ENCODE measurements at places on chromosomes 12 and 14. TPM values are rescaled to one million over a fixed set of nuclear protein-coding genes. Genes with fewer than 3 reads are reported as not detected.

The OR4Q2 gene
- not detected for total RNA-seq

The CLEC14A gene
- total RNA-seq = 40.5 TPM

The PPM1H gene
- total RNA-seq = 3.7 TPM

The KCNC2 gene
- total RNA-seq = not detected

The CEP128 gene
- total RNA-seq = 4.4 TPM

The LMNTD1 gene
- 0.35 TPM for total RNA-seq

The HOTAIR gene
- not detected for total RNA-seq

The TMEM229B gene
- 11.8 TPM for total RNA-seq

The NFE2 gene
- total RNA-seq = 0.28 TPM

The AMN gene
- total RNA-seq = not detected

The DAO gene
- not detected for total RNA-seq

The ZNF84 gene
- 21.7 TPM for total RNA-seq

The PAX9 gene
- total RNA-seq = not detected

The KCNK10 gene
- not detected for total RNA-seq

The SLCO1C1 gene
- total RNA-seq = 1.4 TPM

The OR4K14 gene
- not detected for total RNA-seq

The ACOT6 gene
- total RNA-seq = not detected

The FAM90A1 gene
- total RNA-seq = not detected

The KLRK1 gene
- 0.59 TPM for total RNA-seq

The PLEKHD1 gene
- total RNA-seq = 0.08 TPM

The MUCL1 gene
- not detected for total RNA-seq

The SLC38A4 gene
- total RNA-seq = 2.0 TPM

The MLXIP gene
- total RNA-seq = 34.1 TPM

The ADCY4 gene
- total RNA-seq = 24.1 TPM

The EFS gene
- 8.3 TPM for total RNA-seq

The PLCZ1 gene
- total RNA-seq = 0.97 TPM

The OSGEP gene
- 20.2 TPM for total RNA-seq

The E2F7 gene
- 0.94 TPM for total RNA-seq

The P2RX7 gene
- 3.1 TPM for total RNA-seq

The CABP1 gene
- 4.0 TPM for total RNA-seq

The SLC10A1 gene
- not detected for total RNA-seq

The LTBR gene
- total RNA-seq = 54.2 TPM

The PRKD1 gene
- total RNA-seq = 7.5 TPM

The ETFBKMT gene
- total RNA-seq = 5.8 TPM

The ADCY6 gene
- 99.9 TPM for total RNA-seq

The PLEKHH1 gene
- total RNA-seq = 5.0 TPM

The TMEM132C gene
- total RNA-seq = 6.7 TPM

The GNB3 gene
- 4.3 TPM for total RNA-seq

The PRB2 gene
- total RNA-seq = not detected

The MBD6 gene
- total RNA-seq = 35.7 TPM

The DAD1 gene
- total RNA-seq = 162 TPM

The PRR13 gene
- 80.8 TPM for total RNA-seq

The CYP46A1 gene
- total RNA-seq = 8.1 TPM

The OR6J1 gene
- not detected for total RNA-seq

The CFAP251 gene
- total RNA-seq = 0.61 TPM

The SCNN1A gene
- 0.08 TPM for total RNA-seq

The SIX6 gene
- not detected for total RNA-seq

The IFNG-AS1 gene
- not detected for total RNA-seq

Measured in right cardiac atrium (tissue), 5 donors.